Stimulated activated CD8-positive, alpha-beta memory T cell treated with anti-CD3 and anti-CD28 coated beads, Interleukin-4, amount 100 ng/mL, for 1 hour (primary cell): ENCODE measurements at places on chromosomes 16 and 17.

- no peak for DNase-seq
Observed at GRCh38 chr16:67146523-67147357, 4.1 kb downstream of the B3GNT9 start.

- no peak for DNase-seq
Observed at GRCh38 chr17:78613416-78613815, 36.2 kb upstream of the DNAH17 start.

DNA sequence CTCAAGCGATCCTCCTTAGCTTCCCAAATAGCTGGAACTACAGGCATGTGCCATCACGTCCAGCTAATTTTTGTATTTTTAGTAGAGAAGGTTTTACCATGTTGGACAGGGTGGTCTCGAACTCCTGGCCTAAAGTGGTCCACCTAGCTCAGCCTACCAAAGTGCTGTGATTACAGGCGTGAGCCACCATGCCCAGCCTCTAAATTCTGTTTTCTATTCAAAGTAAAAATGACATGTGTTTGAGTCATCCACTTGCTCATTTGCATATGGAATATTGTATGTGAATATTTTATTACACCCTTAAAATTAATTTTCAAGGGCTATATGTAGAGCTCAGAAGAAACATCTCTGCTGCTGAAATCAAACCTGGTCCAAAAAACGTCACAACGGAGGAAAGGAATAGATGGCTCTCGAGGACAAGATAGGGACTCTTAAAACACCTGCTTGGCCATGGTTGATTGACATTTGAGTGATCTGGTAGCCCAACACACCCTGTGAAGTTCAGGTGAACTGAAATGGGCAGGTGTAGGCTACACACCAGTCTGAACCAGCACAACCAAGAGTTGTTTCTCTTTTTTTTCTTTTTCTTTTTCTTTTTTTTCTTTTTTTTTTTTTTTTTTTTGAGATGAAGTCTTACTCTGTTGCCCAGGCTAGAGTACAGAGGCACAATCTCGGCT lies 51.1 kb downstream of the SF3B3 start:
- no peak for DNase-seq

DNA sequence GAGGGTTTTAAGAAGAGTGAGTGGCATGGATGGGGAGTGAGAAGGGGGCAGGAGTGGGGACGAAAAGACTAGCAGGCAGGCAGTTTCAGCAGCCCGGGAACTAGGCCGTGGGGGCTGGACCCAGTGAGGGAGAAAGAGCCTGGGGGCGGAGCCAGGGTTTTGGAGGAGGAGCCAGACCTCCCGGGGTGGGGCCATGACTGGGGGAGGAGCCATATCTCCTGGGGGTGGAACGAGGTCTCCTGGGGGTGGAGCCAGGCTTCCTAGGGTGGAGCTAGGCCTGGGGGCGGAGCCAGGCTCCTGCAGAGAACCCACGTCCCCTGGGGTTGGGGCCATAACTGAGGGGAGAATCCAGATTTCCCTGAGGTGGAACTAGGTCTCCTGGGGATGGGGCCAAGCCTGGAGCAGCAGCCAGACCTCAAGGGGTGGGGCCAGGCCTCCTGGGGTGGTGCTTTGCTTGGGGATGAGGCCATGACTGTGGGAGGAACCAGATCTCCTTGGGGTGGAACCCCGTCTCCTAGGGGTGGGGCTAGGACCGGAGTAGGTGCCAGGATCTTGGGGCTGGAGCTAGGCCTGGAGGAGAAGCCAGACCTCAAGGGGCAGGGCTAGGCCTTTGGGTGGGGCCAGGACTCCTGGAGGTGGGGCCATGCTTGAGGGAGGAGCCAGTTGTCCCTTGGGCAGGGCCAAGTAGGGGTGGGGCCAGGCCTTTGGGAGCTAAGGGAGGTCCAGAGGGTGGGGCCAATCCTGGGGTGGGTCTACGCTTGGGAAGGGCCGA lies 41.7 kb upstream of the JPH3 start:
- no peak for DNase-seq

- no peak for DNase-seq
Observed at GRCh38 chr16:78479723-78480122, 380.3 kb downstream of the WWOX start.

DNA sequence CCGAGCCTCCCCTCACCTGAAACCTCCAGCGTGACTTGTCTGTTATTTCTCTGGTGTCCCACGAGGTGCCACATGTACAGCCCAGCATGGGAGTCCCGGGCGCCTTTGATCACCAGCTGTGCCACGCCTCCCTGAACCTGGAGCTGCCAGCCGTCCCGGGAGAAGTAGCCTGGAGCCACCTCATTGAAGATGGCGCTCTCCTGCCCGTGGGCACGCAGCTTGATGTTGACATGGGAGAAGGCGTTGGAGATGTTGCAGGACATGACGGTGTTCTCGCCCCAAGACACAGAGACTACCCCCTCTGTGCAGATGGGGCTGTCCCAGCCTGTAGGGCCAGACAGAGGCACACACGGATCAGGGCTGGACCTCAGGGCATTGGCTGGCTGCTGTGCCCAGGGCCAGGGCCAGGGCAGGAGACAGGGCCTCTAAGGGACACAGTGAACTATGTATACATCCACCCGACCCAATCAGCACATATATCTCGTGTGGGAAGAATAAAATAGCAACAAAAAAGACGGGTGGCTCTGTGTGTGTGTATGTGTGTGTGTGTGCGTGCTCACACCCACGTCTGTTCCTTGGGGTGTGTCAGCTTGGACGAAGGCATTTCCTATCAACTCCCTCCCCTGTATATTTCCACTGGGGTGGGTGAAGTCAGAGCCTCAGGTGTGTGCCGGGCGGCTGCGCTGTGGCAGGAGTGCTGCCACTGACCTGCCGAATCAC lies 7.3 kb upstream of the CD7 start:
- no peak for DNase-seq

- DNase-seq = no peak
Observed at GRCh38 chr17:56913353-56913866, 439 bp downstream of the TRIM25 start.

- no peak for DNase-seq
Observed at GRCh38 chr17:32429598-32429997, 14.7 kb upstream of the PSMD11 start.

- no peak for DNase-seq
Observed at GRCh38 chr17:47792457-47792856, 29.1 kb downstream of the OSBPL7 start.

GRCh38 chr17:1705004-1705403 lies 5.2 kb downstream of the TLCD2 start:
- DNase-seq = no peak

GRCh38 chr16:24135624-24136565 lies 120.2 kb upstream of the CACNG3 start:
- DNase-seq = no peak

- DNase-seq = no peak
Observed at GRCh38 chr16:10103118-10103517, 79.1 kb downstream of the GRIN2A start.

- DNase-seq = no peak
Observed at GRCh38 chr16:57749101-57749692, 13.6 kb downstream of the KATNB1 start.

DNA sequence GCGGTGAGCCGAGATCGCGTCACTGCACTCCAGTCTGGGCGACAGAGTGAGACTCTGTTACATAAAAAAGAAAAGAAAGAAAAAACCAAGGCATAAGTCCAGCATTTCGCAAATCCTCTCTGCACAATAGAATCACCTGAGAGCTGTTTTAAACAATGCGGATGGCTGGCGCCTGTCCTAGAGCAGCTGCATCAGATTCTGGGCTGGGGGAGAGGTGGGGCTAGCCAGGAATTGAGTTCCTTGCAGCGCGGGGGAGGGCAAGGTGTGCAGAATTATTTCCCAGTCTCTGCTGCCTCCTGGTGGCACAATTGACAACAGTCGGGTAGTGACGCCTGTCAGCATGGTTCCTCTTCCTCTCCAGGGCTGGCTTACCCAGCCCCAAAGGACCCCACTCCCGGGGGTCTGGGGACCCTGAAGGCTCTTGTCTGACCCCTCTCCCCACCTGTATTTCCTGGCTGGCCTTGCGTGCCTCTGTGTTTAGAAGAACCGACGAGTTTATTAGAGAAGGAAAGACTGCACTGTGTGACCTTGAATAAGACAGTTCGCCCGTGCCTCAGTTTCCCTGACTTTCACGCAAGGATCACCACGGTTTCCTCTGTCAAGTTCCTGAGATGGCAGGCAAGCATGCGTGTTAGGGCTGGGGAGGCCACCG lies 41.1 kb upstream of the PLCG2 start:
- DNase-seq = peak; percentile 58

- no peak for DNase-seq
Observed at GRCh38 chr17:15414532-15415306, 52.7 kb downstream of the CDRT4 start.

DNA sequence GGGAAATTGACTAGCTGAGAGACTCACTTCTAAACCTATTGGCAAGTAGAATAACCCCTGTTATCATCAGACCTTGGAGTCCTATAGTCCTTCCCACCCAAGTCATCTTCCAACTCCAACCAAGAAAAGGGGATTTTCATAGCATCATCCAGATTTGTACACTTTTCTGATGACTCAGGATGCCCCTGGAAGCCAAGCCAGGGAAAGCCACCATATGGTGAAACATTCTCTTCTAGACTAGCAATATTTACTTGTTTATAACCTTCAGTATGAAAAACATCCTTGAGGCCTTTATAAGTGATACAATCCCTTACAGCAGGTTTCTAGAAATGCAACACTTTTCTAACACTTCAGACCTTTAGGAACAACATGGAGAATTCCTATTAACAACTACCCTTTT lies 618.8 kb upstream of the CDH11 start:
- DNase-seq = no peak

GRCh38 chr16:75244844-75245758 lies 6.3 kb downstream of the BCAR1 start:
- DNase-seq = no peak

DNA sequence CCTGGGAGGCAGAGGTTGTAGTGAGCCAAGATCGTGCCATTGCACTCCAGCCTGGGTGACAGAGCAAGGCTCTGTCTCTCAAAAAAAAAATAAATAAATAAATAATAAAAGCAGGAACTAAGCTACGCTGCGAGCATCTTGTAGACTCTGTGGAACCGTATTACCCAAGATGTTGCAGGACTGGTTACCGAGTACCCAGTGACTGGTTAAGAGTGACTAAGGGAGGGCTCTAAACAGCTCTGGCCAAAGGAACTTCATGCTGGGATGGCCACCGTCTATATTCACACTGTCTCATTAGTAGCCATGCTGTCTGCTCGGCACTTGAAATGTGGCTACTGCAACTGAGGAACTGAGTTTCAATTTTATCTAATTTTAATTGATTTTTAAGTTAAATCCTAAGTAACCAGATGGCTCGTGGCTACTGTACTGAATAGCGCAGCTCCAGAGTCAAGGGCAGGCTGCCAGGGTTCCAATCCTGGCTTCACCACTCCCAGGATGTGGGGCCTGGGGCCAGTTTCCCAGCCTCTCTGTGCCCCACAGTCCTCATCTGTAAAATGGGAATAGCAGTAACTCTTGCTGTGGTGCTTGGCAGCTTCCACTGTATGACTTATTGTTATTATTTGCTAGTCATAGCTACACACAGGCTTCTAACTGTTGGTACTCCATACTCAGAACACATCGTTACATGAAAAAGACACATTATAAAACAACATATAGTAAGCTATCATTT lies 3.0 kb downstream of the NTAN1 start:
- no peak for DNase-seq

GRCh38 chr17:19596869-19597268 lies 51.7 kb upstream of the ALDH3A2 start:
- DNase-seq = no peak

- DNase-seq = no peak
Observed at GRCh38 chr16:88596483-88596882, 26.3 kb downstream of the ZC3H18 start.

- no peak for DNase-seq
Observed at GRCh38 chr16:68081861-68082628, 3.1 kb upstream of the NFATC3 start.
